Fibroblast of skin of left biceps (primary cell): ENCODE measurements at places on chromosomes 1 and 21.
A peak's percentile ranks its signal among the peaks of the same experiment; 100 is the strongest.

DNA sequence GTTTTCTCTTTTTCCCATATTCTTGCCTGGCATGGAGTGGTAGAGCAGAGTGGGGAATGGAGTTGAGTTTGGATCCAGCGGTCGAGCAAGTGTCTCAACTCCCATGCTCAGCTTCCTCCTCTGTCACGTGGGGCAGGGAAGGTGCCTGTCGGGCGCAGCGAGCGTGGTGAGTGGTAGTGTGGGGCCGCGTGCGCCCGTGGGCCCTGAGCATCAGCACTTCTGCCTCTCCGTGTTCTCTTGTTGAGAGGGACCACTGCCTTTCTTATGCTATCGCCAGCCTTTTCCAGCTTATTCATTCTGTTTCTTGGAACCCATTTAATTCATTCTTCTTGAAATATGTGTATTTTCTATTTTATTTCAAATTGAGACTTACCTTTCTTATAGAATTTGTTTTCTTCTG is 65.1 kb downstream of the ADARB1 start:
- DNase-seq: no peak

- no peak for DNase-seq
Observed at GRCh38 chr1:243272401-243272800, 16.6 kb downstream of the SDCCAG8 start.

- no peak for DNase-seq
Observed at GRCh38 chr21:45699251-45699942, 55.9 kb downstream of the PCBP3 start.

GRCh38 chr21:16794950-16795349 is 717.9 kb upstream of the CXADR start:
- peak; percentile 25 for DNase-seq

DNA sequence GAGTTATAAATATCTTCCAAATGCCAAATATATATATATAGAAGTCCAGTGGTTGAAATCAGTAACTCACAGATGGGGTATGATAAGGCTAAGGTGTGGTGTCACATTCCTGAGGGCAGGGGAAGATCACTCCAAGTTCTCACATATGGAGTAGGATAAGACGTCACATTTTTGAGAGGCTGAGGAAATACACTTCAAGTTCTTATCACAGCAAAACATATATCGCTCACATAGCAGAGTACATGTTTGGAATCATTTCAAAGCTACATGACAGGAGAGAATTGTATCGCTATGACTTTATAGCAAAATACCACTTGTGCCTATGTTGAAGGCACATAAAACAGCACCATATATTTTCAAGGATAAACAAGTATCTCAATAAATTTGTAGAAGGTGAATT is 55.1 kb downstream of the RBM11 start:
- no peak for DNase-seq

- DNase-seq: no peak
Observed at GRCh38 chr1:60425528-60425927, 352.0 kb upstream of the C1orf87 start.

GRCh38 chr21:37627561-37627960 is 261.0 kb downstream of the DYRK1A start:
- DNase-seq: no peak

DNA sequence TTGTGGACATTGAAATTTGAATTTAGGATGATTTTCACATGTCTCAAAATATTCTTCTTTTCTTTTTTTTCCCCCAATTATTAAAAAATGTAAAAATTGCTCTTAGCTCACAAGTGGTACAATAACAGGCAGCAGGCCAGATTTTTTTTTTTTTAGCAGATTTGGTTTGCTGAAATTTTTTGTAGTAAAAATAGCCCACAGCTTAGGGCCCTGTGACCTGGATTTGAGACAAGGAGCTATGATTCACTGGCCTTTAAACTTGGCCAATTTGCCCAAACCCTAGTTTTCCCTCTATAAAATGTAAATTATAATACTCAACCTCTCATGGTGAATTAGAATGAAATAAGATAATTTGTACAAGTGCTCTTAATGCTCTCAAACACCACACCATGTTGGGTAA is 253.8 kb downstream of the DYRK1A start:
- DNase-seq: no peak

GRCh38 chr1:101131239-101131843 is 105.5 kb upstream of the S1PR1 start:
- no peak for DNase-seq

DNA sequence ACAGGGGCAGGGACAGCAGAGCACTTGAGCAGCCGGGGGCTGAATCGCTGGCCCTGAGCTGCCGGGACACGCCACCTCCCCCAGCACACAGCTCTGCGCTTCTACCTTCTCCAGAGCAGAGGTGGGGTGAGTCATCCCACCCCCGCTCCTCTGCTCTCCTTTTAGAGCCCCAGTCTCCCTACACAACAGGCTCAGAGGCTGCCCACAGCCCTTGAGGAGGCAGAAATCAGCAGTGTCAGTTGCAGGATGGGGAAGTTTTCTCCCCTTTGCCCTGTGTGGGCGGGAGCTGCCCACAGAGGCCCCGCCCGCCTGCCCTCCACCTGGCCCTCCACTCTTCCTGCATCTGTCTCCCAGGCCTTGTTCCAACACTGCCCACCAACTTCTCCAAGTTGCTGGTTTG is 94.6 kb downstream of the STUM start:
- DNase-seq: no peak

DNA sequence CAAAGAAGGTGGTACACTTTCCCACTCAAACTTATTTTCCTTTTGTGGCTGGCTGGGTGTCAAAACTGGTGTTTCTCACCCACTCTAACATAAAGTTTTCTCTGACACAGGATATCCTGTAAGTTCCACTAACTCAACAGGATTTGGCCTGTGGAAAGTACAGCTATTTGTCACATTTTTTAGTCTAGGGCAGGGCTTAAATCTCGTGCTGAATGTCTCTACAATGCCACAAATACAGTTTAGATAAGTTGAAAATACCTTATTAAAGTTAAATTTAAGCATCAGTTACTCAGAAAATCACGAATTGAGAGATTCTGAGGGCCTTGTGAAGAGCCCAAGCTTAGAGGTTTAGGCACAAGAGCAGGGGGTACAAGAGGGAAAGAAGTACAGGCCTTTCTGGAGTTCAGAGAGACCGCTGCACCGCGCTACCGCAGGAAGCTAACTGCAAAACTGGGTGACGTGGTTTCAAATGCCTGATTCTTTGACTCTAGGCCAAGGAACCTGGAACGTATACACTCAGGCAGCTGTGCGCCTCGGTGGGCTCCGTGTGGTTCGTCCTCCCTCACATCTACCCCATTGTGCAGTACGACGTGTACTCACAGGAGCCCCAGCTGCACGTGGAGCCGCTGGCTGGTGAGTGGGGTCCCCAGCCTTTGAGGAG is 23.4 kb upstream of the PWP2 start:
- DNase-seq: no peak

GRCh38 chr1:175070818-175071217 is 3.2 kb downstream of the TNN start:
- DNase-seq: no peak

DNA sequence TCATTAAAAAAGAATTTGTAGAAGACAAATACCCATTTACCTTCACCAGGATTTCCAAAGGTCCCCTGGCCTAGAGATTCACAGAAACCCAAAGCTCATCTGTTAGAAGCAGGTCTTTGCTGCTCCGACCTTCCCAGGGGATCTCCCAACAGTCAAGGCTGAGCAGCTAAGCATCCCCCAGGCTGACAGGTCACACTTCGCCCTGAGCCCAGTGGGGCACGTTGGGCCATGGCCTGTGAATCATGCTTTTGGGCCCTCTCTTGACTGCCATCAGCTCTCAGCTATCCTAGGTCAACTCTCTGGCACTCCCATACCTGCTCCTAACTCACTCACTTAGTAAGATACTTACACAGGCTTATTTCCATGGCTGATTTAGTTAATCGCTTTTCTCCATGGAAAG is 157.7 kb downstream of the DSCAM start:
- no peak for DNase-seq

DNA sequence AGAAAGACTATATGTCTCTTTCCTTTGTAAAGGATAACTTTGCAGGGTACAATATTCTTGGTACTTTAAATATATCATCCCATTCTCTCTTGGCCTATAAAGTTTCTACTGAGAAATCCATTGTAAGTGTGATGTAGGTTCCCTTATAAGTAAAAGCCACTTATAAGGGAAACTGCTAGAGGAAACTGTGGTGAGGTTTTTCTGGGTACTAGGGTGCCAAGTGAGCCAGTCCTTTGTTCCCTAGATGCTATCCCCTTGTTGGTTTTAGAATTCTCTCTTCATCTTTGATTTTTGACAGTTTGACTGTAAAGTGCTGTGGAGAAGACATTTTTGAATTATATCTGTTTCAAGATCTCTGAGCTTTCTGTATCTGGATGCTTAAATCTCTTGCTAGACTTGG is 108.9 kb upstream of the NEK7 start:
- DNase-seq: no peak

- DNase-seq: no peak
Observed at GRCh38 chr1:76921590-76921989, 54.3 kb downstream of the ST6GALNAC5 start.

DNA sequence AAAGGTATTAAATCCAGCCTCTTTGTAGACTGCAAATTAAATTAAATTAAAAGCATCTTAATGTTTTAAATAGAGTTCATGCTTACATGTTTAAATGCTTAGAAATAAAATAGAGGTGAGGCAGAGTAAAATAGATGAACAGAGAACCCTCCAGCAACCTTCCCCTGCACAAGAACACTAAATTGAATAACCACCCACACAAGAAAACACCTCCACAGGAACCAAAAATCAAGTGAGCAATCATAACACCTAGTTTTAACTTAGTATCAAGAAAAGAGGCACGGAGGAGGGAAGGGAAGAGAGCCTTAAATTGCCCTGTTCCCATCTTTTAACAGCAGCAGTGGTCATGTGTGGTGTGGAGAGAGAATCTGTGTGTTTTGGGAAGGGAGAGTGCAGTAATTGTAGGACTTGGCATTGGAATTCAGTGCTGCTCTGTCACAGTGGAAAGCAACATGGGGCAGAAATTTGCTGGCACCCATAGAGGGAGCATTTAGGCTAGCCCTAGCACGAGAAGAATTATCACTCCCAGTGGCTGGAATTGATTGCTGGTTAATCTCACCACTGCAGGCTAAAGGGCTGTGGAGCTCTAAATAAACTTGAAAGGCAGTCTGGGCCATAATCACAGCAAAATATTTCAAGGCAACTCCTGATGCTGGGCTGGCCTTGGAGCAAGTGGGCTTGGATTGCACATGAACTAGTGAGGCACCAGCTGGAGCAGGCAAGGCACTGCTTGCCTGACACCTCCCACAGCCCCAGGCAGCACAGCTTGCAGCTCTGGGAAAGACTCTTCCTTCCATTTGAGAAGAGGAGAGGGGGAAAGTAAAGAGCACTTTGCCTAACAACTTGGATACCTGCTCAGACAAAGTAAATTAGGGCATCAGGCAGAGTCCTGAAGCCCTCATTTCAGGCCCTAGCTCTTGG is 1478.8 kb downstream of the NCAM2 start:
- no peak for DNase-seq

- no peak for DNase-seq
Observed at GRCh38 chr1:204319027-204319426, 40.7 kb downstream of the PLEKHA6 start.

DNA sequence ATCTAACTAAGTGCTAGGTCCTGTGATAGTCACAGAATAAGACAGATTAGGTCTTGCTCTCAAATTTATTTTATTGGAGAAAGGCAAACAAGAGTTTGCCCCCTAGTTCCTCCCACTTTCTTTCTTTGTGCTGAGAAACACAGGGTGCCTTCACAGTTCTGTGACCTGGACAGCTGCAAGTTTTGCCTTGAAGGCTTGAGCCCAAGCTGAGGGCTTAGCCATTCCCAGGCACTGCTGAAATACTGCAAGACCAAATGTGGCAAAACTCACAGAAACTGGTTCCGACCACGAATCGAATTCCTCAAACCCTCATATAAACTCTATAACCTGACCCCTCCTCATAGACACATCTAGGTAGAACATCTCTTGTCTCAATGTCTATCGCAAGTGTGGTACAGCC is 227.9 kb downstream of the RERE start:
- no peak for DNase-seq

- no peak for DNase-seq
Observed at GRCh38 chr1:50295566-50295965, 127.7 kb downstream of the DMRTA2 start.
